SK-MEL-5 (cell line): ENCODE measurements at places on chromosomes 11 and 22. TPM values are rescaled to one million over a fixed set of nuclear protein-coding genes. Genes with fewer than 3 reads are reported as not detected.

GRCh38 chr11:61092908-61093763 is 9.2 kb upstream of the CD5 start:
- no peak for DNase-seq

DNA sequence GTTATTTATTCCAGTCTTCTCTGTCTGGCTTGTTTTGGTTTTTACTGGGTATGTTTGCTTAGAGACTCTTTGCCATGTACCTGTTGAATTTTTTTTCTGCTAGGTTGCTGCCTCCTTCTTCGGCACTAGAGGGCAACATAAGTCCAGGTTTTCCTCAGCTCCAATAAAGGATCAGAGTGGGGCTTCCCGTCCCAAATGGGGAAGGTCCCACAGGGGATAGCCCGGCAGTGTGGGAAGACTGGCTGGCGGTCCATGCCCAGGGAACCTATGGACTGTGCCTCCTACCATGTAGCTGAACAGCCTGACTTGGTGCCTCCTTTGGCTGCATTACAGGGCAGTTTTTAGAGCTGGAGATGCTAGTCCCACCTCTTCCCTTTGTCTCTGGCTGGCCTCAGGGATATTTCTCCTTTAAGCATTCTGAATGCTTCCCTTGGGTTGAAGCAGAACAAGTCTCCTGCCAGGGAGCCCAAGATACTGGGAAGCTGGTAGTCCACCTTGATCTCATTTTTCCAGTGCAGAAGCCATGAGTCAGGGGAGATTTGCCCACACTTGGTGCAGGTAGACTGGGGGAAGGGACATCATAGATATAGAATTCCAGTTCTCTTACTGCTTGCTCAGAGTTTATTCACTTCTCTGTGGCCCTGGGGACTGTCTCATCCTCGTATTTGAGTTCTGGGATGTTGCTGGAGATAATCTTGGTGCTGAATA is 60.2 kb downstream of the BRD1 start:
- peak; percentile 78 for DNase-seq

SLC17A6 gene
- total RNA-seq: 0.03 TPM in 1 of 2 replicates, not detected in the other

CD6 gene
- total RNA-seq: not detected in 2 replicates

RGL4 gene
- total RNA-seq: not detected in 2 replicates

DNA sequence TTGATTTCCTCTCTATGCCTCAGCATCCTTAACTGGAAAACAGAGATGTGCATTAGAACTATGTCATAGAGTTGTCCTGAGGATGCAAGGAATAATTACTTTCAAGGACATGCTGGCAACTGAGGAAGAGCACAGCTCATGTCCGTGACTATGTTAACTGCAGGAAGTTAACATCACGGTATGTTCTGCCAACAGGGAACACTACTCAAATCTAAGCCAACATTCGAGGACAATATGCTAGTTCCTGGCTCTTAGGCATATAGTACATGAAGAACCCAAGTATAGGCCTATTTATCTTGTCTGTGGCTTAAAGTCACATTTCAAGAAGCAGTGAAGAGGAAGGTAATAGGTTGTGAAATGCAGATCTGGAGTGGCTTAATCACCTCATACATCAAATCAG is 1032.6 kb downstream of the OPCML start:
- no peak for DNase-seq

GRCh38 chr11:47765086-47765485 is 2.1 kb downstream of the FNBP4 start:
- no peak for DNase-seq

DNA sequence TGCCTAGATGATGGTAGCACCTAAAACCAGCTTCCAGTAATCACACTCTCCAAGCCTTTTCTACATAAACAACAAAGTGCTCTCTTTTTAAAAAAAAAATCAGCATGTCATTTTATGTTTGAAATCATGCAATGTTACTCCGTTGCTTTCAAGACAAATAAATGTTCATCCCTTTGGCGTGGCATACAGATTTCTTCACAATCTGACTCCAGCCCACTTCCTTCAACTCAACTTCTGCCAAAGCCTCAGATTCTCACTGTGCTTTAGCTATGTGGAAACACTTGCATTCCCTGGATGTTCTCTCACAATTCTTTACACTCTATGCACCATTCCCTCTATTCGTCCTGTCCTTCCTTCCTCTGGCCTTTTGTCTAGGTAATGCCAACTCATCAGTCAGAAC is 206.3 kb upstream of the BLID start:
- no peak for DNase-seq

SLC22A6 gene
- not detected in 2 replicates for total RNA-seq

- DNase-seq: no peak
Measured at GRCh38 chr11:87193756-87194470, 156.2 kb downstream of the TMEM135 start.

CCDC34 gene
- total RNA-seq: 7.1 and 8.1 TPM in 2 replicates

GRCh38 chr11:88341522-88342251 is 4.2 kb upstream of the CTSC start:
- peak; percentile 38 for DNase-seq

AGBL2 gene
- total RNA-seq: 1.5 and 4.3 TPM in 2 replicates

TMEM86A gene
- 5.0 and 5.3 TPM in 2 replicates for total RNA-seq

DNA sequence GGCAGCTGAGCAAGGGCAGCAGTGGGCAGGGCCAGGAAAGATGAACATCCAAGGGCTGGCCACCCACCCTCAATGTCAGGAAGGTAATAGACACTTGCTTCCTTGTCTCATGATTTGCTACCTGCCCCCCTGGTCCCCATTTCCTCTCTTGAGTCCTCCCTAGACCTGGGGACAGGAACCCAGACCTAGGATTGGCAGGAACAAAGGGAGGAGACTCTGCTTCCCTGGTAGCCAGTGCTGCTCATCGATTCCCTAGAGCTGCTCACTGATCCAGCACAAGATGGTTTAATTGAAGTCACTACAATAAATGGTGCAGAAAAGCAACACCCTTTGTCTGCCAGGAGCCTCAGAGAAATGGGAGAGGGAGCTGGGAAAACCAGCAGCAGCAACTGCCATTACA is 67.8 kb upstream of the CHST1 start:
- no peak for DNase-seq

- no peak for DNase-seq
Measured at GRCh38 chr11:46391186-46391577, 394 bp downstream of the CHRM4 start.

OR51B4 gene
- total RNA-seq: 9.0 and 10.7 TPM in 2 replicates

- peak; percentile 23 for DNase-seq
Measured at GRCh38 chr11:9052316-9052715, 39.1 kb downstream of the SCUBE2 start.

DNA sequence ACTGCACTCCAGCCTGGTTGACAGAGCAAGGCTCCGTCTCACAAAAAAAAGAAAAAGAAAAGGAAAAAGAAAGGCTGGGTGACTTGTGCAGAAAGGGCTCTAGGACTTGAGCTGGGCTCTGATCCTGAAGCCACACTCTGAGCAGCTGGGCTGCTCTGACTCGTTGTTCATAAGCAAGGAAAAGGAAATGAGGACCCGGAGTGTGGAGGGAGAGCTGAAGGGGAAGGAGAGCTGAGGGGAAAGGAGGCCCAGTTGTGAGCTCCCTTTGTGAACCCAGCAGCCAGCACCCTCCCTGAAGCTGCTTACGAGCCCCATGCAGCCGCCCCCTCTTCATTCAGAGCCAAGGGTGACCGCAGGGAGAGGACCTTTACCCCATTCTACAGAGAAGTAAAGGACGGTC is 12.3 kb upstream of the SH3BP1 start:
- DNase-seq: no peak

GRCh38 chr22:44341431-44342346 is 28.9 kb upstream of the SHISAL1 start:
- DNase-seq: no peak

FOLR2 gene
- total RNA-seq: not detected in 2 replicates

DNA sequence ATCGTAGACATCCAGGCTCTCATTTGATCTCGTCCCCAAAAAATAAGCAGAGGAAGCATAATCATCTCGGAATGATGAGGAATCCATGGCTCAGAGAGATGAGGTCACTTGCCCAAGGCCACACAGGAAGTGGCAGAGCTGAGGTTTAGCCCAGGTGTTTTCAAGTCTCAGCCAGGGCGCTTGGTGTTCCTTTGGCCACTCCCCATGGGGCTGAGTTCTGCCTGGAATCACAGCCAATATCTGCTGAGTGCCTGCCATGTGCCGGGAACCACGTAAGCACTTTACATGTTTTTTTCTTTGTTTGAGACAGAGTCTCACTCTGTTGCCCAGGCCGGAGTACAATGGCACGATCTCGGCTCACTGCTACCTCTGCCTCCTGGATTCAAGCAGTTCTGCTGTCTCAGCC is 29.5 kb upstream of the MYH9 start:
- DNase-seq: peak; percentile 33

GRCh38 chr11:130531061-130531460 is 82.6 kb downstream of the ADAMTS15 start:
- DNase-seq: no peak

GRCh38 chr11:109374441-109374840 is 47.5 kb upstream of the C11orf87 start:
- DNase-seq: no peak

DNA sequence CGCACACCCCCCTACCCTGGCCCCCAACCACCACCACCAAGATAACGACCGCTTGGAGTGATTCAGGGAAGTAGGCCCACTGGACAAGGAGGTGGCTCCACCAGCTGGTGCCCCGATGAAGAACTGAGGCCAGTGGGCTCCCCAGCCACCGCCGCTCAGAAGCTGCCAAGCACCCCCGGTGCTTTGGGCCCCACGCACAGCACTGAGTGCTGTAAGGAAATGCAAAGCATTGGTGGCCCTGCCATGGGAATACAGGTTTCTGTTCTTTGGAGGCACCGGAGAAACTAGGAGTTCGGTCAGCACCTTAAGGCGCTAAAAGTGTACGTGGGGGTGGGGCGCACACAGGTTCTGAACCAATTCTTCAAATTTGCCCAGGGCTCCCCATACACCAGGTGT is 664 bp upstream of the PRSS23 start:
- no peak for DNase-seq

OR5P2 gene
- not detected in 2 replicates for total RNA-seq

APOL4 gene
- not detected in 2 replicates for total RNA-seq

DNA sequence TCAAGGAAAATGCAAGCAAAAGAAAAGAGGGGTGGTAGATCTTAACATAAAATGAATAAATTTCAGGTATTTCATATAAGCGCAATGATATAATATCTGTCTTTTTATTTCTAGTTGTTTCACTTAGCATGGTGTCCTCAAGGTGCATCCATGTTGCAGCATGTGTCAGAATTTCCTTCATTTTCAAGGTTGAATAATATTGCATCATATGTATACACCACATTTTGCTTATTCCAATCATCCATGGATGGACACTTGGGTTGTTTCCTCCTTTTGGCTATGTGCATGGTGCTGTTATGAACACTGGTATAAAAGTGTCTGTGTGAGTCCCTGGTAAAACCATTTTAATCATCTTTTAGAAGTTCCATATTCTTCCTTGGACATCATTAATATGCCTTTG is 7.0 kb upstream of the KDM4F start:
- no peak for DNase-seq

RCOR2 gene
- total RNA-seq: 0.63 and 0.80 TPM in 2 replicates

DRAP1 gene
- 66.5 and 72.9 TPM in 2 replicates for total RNA-seq

FCHSD2 gene
- total RNA-seq: 7.8 and 8.2 TPM in 2 replicates

OR51I1 gene
- 0.63 TPM in 1 of 2 replicates, not detected in the other for total RNA-seq

- DNase-seq: no peak
Measured at GRCh38 chr11:114196997-114197703, 99.0 kb upstream of the NNMT start.

- no peak for DNase-seq
Measured at GRCh38 chr11:113308601-113309000, 5.8 kb upstream of the TTC12 start.

OR10A2 gene
- total RNA-seq: not detected in 2 replicates

C11orf65 gene
- total RNA-seq: 0.55 and 0.64 TPM in 2 replicates

WEE1 gene
- total RNA-seq: 23.7 and 30.1 TPM in 2 replicates

FAM227A gene
- total RNA-seq: 1.2 and 1.8 TPM in 2 replicates

GRCh38 chr11:68673991-68674390 is 10.4 kb upstream of the GAL start:
- no peak for DNase-seq

DNA sequence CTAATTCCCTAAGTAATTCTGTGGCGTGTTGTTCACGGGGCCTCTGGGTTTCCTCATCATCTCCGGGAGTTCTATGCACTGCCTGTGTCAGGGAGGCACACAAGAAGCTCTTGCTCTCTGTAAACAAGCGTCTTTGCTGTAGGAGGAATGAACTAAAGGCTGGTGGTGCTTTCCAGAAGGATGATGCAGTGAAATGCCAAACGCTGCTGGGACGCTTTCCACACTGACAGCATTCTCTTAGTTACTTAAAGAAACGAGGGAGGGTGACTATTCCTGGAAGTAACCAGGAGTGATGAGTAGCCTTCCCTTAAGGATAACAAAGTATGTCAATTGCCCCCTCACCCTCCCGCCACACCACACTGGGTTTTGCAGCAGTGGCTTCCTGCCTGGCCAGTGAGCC is 38.5 kb upstream of the NUP50 start:
- no peak for DNase-seq

IMMP1L gene
- total RNA-seq: 16.0 and 22.1 TPM in 2 replicates
